Astrocyte of the spinal cord (primary cell): ENCODE measurements at places on chromosomes 1 and 21.
A peak's percentile ranks its signal among the peaks of the same experiment; 100 is the strongest.

GRCh38 chr1:209569455-209570207, 13.9 kb upstream of the CAMK1G start:
- DNase-seq = peak; percentile 81

GRCh38 chr1:33165209-33165608, 16.6 kb downstream of the TRIM62 start:
- DNase-seq = no peak

DNA sequence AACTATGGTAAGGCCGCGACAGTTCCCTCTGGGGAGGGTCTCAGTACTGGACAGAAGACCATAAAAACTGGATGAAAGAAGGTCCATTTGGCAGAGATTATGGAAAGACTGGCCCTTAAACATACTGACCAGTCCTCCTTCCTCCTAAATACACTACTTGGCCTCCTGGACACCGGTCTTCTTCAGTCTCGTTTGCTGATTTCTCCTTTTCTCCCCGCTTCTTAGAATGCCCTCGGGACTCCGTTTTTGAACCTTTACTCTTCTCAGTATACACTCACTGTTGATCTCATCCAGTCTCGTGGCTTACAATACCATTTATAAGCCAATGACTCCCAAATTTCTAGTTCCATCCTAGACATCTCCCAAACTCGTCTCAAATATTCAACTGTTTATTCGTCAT, 694 bp upstream of the MRPL9 start:
- no peak for DNase-seq

- no peak for DNase-seq
Measured at GRCh38 chr1:44693900-44694299, 19.4 kb downstream of the ARMH1 start.

- DNase-seq = no peak
Measured at GRCh38 chr1:233477359-233477758, 136.5 kb upstream of the KCNK1 start.

GRCh38 chr1:189637041-189637440, 840.6 kb downstream of the BRINP3 start:
- no peak for DNase-seq

DNA sequence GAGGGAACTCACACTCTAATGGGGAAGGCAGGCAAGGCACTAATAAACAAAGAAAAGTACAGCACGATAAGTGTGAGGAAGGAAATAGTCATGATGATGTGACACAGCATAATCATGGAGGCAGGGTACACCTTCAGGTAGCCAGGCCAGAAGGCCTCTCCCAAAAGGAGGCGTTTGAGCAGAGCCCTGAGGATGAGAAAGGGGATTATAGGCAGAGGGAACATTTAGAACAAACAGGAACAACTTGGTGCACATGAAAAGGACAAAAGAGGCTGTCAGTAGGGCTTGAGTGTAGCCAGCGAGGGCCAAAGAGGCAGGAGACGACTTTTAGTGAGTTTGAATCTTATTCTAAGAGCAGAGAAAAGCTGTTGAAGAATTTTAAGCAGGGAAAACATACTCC, 33.4 kb upstream of the CRNN start:
- no peak for DNase-seq

DNA sequence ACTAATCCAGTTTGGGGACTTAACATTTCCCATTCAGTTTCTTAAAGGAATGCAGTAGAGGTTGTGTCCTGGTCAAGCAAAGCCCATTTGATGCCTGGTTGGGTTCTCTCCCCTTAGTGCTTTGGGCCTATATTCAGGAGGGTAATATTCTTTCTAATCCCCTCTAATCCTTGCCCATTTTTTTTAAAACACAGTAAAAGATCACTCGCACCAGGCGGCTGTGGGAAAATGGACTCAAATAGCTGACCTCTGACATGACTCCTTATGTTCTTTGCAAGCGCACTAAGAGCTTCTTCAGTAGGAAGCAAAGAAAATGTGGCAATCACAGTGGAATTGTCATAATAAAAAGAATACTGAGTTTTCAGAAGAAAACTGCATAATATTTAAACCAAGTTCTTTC, 49.9 kb downstream of the WNT2B start:
- no peak for DNase-seq

DNA sequence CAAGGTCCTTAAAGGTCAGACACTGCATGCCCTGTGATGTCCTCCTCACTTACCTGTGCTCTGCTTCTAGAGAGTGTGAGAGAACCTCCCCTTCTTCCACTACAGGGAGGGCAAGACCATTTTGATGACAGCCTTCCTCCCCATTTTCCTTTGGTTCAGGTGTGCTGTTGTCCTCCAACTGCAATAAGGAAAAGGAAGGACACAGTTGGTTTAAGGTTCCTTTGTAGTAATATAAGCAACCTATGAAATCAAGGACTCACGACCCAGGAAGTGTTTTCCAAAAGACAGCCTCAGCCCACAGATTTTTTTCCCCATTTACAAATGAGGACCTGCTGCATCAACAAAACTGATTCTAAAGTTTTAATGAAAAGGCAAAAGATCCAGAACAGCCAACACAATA, 6.6 kb upstream of the CCDC17 start:
- DNase-seq = no peak

- no peak for DNase-seq
Measured at GRCh38 chr1:197825541-197825940, 50.3 kb upstream of the DENND1B start.
